ENCODE measurements at places on chromosomes 2 and 18.

GRCh38 chr2:5665066-5665465, 27.1 kb upstream of the SOX11 start:
- no peak for DNase-seq

DNA sequence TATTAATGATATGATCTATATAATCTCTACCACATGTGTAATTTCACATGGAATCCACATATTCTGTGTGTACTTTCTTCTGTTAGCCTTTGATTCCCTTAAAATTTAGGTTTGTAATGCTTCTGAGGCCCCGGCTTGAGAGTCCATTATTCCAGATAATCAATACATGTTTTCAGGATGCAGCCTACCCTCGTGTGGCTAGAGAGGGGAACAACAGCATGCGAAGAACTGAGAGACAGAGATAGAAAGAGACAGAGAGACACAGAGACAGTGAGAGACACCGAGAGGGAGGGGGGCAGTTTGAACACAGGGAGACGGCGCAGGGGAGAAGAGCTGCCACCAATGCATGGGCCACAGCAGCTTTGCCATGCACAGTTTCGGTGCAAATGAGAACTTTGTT, 185.4 kb downstream of the SNTG2 start:
- no peak for DNase-seq

GRCh38 chr2:146949400-146949799, 895.4 kb upstream of the ACVR2A start:
- DNase-seq, result no peak

- no peak for DNase-seq
Measured at GRCh38 chr2:115083225-115083624, 640.8 kb downstream of the DPP10 start.

DNA sequence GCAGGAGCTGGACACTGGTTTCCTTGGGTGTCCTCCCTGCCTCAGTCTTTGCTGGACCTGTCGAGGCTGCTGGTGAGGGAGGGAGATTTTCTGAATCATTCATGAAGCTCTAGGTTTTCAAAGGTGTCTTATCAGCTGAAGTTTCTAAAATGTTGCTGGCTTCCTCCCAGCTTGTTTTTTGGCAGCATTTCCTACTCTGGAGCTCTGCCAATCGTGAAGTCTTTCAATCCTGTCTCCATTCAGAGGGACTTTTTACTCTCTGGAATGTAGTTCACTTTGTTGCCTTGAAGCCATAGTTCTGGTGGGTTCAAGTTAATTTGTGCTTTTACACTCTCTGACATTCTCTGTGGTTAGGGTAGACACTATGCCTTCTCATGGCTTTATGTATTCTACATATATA, 23.9 kb downstream of the SNTG2 start:
- DNase-seq, result no peak

DNA sequence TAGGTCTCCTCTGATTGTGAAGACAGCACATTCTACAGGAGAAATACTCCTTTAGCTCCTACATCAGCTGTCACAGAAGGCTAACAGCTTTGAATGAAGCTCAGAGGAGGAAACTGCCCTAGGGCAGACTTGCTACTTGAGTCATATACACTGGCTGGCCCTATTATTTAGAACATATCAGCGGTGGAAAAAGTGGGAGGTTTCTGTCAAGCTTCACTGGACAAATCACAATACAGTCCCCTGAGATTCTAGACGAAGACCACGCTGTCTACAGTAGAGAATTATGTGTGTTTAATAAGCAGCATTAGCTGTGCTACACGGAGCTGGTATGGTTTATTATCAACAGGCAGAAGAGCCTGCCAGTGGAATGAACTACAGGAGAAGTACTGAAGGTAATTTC, 230.9 kb upstream of the FSIP2 start:
- DNase-seq, result no peak

DNA sequence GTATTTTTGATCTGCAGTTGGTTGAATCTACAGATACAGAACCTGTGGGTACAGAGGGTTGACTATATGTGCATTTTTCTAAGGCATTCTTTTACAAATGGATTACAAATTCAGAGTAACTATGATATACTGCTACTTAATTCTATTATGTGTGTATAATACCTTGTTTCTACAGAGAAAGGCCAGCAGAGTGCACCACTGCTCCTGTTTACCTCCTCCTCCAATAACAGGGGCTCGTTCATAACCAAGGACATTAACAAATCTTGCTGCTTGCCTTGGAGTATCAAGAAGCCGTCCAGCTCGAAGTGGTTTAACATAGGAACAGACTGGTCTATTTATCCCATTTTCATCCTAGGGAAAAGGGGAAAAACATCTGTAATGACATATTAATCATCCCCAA, 16.4 kb downstream of the CEP76 start:
- DNase-seq, result no peak

GRCh38 chr2:131077966-131078365, 15.3 kb downstream of the FAM168B start:
- DNase-seq, result no peak

GRCh38 chr2:237858294-237859081, 935 bp upstream of the RAMP1 start:
- DNase-seq, result peak; percentile 83

GRCh38 chr2:44135771-44136170, 32.9 kb upstream of the PPM1B start:
- no peak for DNase-seq

DNA sequence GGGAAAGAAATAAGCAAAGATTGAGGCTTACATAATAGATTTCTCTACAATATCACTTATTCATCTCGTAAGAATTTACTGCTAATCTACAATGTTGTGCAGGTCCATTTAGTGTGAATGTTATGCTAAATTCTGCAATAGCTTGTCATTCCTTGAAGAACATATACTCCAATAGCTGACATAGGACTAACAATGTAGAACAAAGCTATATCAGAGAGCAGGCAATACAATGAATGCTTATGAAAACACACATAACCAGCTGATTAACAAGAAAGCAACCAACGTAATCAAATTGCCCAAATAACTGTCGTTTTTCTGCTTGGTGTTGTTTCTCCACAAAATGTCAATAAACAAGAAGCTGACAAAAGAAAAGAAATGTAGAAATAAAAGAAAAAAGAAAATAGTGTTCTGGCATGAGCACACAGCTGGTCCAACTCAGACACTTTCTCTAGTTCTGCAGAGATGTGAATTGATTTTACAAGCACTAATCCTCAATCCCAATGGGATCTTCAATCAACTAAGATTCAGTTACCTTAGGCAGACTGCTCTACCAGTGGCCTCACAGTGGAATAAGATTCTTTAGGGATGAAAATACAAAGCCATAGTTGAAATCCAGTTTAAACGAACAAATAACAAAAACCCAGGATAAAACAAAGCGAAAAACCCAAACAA, 1024.7 kb upstream of the PIK3C3 start:
- DNase-seq, result no peak

DNA sequence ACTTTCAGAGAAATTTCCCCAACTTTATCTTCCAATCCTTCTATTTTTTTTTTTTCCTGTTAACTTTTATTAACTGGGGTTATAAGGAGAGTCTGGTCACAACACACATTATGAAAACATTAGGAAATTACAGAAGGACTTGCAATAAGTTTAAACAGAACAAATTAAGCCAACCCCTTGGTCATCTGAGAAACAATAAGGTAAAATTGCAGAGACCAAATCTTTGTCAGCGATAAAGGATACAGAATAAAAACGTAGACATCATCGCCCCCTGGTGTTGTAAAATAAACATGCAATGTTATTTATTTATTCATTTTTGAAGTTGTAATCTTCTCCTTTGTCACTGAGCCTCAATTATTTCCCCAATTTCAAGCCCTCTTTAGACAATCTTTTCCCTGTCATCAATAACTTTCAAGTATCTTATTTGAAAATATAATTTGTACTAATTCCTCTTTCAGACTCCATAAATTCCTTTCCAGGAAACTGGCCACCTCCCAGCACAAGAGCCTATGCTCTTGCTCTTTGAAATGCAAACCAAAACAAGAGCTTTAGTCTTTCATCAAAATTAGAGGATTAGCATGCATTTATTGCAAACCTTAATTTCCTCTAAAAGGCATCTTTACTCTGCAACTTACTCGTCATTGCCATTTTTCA, 19.5 kb downstream of the G6PC2 start:
- DNase-seq, result no peak

- no peak for DNase-seq
Measured at GRCh38 chr2:64328756-64329155, 125.2 kb upstream of the LGALSL start.

DNA sequence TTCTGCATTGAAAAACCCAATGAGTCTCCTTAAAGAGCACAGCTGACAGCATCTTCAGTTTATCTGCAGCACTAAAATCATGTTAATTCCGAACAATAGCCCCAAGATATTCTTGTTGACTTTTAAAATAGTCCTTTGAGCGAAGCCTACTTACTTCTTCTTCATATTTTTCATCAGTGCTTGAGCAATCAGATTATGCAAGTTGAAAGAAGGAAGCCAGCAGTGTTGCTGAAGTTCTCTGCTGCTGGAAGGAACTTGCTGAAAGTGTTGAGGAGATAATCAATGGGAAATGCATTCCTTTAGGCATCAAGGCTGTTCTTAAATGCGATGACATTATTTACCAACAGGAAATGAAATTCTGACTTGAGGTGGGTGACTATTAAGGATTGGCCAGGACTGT, 105.9 kb upstream of the SNTG2 start:
- DNase-seq, result no peak

DNA sequence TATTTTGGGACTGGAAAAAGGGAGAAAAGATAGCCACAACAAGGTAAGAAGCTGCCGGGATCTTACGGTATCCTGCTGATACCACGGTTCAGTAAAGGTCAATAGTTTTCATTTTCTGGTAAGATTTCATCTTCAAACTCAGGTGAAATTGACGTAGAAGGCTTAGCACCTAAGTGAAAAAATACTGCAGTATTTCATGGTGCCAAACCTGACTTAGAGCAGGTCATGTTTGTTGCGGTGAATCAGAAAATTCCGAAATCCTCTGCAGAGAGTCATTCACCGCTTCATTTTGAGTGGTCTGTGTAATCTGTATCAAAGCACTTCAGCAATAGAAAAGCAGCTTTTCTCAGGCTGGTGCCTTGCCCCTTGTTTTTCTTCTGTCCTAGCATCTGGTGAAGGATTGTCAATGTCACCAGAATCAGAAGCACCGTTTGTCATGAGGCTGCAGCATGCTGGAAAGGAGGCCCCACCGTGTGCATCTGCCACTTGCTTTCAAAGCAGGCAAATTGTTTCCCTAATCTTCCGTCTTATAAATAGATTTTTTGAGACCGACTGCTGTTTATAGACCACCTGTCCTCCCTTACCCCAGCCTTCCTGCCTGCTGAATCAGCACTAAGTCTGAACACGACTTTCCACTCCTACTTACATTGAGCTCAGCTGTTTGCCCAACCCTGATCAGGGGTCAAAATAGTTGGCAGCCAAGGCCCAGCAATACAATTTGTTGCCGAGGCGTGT, 156.3 kb downstream of the EML6 start:
- DNase-seq, result no peak

GRCh38 chr2:30368258-30368657, 78.8 kb upstream of the LCLAT1 start:
- DNase-seq, result no peak

GRCh38 chr2:28956415-28956826, 24.7 kb upstream of the TOGARAM2 start:
- DNase-seq, result no peak

DNA sequence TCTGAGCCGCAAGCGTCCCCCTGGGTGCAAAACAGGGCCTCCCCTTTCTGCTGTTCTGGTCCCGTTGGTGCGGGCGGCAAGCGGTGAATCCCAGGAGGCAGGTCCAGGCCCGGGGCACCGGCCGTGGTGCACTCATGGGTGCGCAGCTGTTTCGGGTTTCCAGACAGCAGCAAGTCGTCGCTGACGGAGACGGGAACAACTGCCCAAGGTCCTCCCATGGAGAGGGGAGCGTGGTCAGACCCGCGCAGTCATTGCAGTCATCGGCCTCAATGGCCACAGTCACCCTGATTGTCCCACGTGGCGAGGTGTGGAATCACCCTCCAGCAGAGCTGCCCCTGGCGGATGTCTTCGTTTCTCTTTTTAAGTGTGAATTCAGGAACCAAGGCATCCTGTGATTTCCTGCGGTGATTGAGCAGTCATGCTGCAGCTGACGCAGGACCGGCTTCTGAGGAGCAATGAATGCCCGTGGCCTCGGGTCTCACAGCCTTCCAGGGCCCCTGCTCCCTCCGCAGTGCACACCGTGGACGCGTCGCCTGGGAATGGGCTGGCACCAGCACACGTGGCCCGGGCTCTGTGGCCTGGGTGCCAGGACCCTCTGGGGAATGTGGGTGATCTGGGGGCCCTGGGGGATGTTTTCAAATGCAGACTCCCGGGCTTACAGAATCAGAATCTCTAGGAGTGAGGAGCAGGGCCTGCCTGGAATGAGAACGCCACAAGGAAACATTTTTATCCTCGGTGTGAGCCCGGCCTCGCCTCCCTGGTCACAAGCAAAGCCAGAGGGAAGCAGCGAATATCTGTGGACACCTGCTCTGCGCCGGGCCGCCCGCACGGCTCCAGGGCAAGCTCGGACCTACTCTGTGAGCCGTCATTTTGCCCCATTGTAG, 244.2 kb upstream of the SALL3 start:
- peak; percentile 47 for DNase-seq

DNA sequence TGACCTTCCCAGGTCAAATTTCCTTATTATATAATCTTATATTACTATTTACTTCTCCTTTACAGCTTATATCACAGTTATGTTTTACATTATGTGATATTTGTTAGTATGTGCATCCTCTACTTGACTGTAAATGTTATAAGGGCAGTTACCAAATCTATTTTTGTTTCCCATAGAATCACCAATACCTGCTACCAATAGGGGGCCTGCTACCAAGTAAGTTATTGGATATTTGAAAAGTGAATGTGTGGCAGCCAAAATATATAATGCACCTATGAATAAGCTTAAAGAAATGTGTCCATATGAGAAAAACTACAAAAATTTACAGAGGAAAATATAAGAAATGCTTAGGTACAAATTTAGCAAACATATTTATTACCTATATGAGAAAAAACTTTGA, 23.9 kb upstream of the CTAGE1 start:
- no peak for DNase-seq

DNA sequence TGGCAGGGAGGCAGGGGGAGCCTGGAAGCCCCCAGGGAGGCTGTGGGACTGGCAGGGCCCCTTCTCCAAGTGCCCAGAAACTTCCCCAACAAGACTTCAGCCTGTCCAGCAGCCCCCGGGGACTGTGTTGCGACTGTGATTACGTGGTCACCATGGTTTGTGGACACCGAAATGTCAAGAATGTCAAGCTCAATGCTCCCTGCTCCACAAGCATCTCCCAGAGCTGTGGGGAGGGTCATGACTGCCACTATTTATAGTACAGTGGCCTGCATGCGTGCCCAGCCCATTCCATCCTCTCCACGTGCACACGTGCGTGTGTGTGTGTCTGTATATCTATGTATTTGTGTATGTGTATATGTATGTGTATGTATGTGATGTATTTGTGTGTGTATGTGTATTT, 93.8 kb upstream of the MBOAT2 start:
- DNase-seq, result no peak

- DNase-seq, result no peak
Measured at GRCh38 chr18:76982038-76982437, 150.5 kb downstream of the MBP start.

GRCh38 chr2:23592898-23593751, 208.1 kb downstream of the KLHL29 start:
- peak; percentile 21 for DNase-seq
